ENCODE measurements at places on chromosomes 11 and 22. TPM values are rescaled to one million over a fixed set of nuclear protein-coding genes. Genes with fewer than 3 reads are reported as not detected.

ALDH3B2 gene
- total RNA-seq: 0.30 TPM

SSTR3 gene
- 0.22 TPM for total RNA-seq

OR4D5 gene
- total RNA-seq: not detected

MMP8 gene
- total RNA-seq: not detected

FAM227A gene
- total RNA-seq: 3.8 TPM

GRK3 gene
- total RNA-seq: 27.1 TPM

SMDT1 gene
- 49.6 TPM for total RNA-seq

PTPRCAP gene
- total RNA-seq: 4.0 TPM

CD82 gene
- total RNA-seq: 15.5 TPM

LMO2 gene
- 3.4 TPM for total RNA-seq

PGA4 gene
- total RNA-seq: not detected

OR51T1 gene
- not detected for total RNA-seq

DEFB131B gene
- total RNA-seq: not detected

TBX1 gene
- total RNA-seq: 12.8 TPM

UBQLN3 gene
- not detected for total RNA-seq

DTX4 gene
- total RNA-seq: 12.8 TPM

CBX7 gene
- 10.6 TPM for total RNA-seq

TOLLIP gene
- 25.8 TPM for total RNA-seq

C11orf87 gene
- total RNA-seq: 0.23 TPM

ADM2 gene
- 10.9 TPM for total RNA-seq

H19 gene
- 11.7 TPM for total RNA-seq

CCDC188 gene
- total RNA-seq: not detected

INSC gene
- total RNA-seq: 0.76 TPM

OR8D1 gene
- total RNA-seq: not detected

CACNA1I gene
- total RNA-seq: 2.1 TPM

XKR3 gene
- total RNA-seq: not detected

IL10RA gene
- total RNA-seq: 0.74 TPM

SNX32 gene
- 2.9 TPM for total RNA-seq

OR4C46 gene
- total RNA-seq: not detected

PGA5 gene
- total RNA-seq: 0.30 TPM

TMEM191C gene
- 4.8 TPM for total RNA-seq

CSTF3 gene
- total RNA-seq: 68.3 TPM

C11orf42 gene
- total RNA-seq: not detected

OR8K5 gene
- total RNA-seq: not detected

LRRN4CL gene
- 0.16 TPM for total RNA-seq

NAA40 gene
- 31.1 TPM for total RNA-seq

PHOX2A gene
- 1.6 TPM for total RNA-seq

C11orf65 gene
- 1.1 TPM for total RNA-seq

MRGPRG gene
- total RNA-seq: not detected

APOC3 gene
- 2.1 TPM for total RNA-seq

GRM5 gene
- 0.13 TPM for total RNA-seq

CRYBB3 gene
- total RNA-seq: not detected

GGTLC3 gene
- total RNA-seq: not detected
